Urinary bladder (tissue), 4 donors: ENCODE measurements at places on chromosomes 2 and 18. TPM values are rescaled to one million over a fixed set of nuclear protein-coding genes. Genes with fewer than 3 reads are reported as not detected.

Gene RESP18
- not detected for total RNA-seq

Gene FAM161A
- 15.3 TPM for total RNA-seq

Gene AQP12B
- total RNA-seq: not detected

Gene COL4A3
- 0.74 TPM for total RNA-seq

Gene RIT2
- total RNA-seq: 0.48 TPM

Gene DSEL
- 49.3 TPM for total RNA-seq

Gene RGPD4
- total RNA-seq: 0.05 TPM

Gene POU3F3
- 0.32 TPM for total RNA-seq

Gene ACVR1C
- 0.37 TPM for total RNA-seq

Gene STK17B
- 37.3 TPM for total RNA-seq

Gene FLACC1
- 1.3 TPM for total RNA-seq

Gene STON1
- 68.0 TPM for total RNA-seq
